ENCODE measurements at places on chromosomes 2 and 18.

- DNase-seq: no peak
Measured at GRCh38 chr2:604385-604784, 72.8 kb downstream of the TMEM18 start.

DNA sequence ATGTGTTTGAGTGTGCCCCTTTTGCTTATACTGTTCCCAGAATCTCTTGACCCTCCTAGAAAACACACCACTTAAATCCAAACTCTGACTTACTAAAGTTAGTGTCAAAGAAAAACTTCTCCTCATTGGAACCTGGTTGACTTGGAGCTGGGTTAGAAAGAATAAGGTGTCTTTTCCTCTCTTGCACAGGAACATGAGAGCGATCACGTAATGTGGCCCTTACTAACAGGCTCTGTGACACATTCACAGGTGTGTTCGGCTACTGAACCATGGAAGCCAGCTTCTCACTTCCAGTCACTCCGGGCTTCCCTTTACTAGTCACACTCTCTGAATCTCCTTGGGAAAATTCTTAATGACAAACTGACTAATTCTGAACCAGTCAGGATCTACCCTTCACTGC lies 5.4 kb upstream of the POU3F3 start:
- no peak for DNase-seq

DNA sequence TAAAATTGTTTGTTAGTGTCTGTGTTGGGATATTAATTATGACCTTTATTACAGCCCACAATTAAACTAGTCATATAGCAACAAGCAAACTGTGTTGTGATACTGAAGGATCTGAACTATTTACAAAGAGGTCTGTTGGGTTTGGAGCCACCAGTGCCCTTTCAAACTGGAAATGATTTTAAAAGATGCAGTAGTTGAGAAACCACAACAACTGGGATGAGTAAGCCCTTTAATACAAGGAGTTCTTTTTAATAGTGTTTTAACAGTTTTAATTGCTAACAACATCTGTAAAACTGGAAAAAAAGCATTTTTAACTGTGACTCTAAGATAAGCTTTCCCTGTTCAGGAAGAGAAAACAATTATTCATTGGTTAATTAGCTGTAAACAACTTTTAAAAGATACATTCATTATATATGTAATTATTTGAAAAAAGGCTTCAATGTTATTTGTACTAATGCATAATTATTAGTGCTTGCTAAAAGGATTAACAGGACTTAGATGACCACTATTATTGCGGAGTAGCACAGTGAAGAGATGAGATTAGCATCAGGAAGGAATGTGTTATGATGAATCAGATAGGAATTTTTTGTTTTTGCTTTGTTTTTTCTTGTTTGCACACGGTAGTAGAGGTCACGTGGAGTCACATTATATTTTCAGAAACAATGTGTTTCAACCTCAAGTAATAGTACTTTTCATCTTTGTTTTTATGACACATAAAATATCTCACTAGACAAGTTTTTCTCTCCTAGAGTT lies 392.7 kb upstream of the FANCL start:
- DNase-seq: peak; percentile 76

GRCh38 chr2:153557211-153557610 lies 78.6 kb upstream of the RPRM start:
- DNase-seq: no peak

DNA sequence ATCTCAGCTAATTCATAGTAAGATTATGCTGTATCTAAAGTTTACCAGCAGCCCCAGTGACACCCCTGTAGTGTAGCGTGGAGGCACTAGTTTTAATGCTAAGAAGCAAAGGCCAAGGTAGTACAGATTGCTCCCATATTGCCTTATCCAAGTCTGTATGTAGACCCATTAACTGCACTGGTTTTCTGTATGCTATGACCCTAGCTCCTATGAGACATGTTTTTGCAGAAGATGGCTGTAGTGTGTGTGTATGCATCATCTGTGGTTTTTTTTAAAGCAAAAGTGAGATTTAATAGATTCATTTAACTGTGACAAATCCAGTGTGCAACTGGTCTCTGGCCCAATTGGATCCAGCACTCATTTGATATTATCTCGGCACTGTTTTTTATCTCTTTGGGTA lies 86.5 kb downstream of the HAUS1 start:
- DNase-seq: no peak

DNA sequence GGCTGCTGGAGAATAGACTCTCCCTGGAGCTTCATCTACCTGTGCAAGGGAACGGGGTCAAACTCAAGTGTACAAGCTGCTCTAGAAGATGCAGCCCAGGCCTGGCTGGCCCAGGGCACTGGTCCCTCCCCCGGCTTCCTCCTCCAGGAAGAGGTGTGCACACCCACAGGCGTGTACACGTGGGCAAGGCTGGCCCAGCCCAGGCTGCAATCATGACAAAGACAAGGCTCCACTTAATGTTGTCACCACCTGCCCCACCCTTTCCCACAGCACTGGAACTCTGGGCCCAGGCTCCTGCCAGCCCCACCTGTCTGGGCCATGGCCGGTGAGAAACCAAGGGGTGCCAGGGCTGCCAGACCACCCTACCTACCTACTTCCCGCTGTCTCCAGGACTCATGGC lies 29.6 kb upstream of the ALPP start:
- no peak for DNase-seq

DNA sequence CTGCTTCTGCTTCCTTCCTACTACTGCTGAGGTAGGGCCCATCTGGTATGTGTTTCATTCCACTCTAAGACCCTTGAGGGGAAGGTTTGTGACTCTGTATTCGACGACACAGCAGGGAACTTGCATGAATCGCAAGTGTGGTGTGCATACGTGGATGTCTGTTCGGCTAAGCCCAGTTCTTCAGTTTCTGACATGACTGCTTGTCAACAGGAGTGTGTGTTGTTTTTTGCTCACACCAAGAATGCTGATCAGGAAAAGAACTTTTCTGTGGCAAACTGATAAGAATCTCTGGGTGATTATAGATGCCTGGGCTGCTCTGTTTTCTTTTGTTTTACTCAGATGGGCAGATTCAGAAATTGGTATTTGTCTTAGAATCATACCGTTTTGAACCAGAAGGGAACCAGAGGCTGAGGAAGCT lies 22.0 kb downstream of the TNFRSF11A start:
- no peak for DNase-seq
